ENCODE measurements at places on chromosomes 6 and 20.

DNA sequence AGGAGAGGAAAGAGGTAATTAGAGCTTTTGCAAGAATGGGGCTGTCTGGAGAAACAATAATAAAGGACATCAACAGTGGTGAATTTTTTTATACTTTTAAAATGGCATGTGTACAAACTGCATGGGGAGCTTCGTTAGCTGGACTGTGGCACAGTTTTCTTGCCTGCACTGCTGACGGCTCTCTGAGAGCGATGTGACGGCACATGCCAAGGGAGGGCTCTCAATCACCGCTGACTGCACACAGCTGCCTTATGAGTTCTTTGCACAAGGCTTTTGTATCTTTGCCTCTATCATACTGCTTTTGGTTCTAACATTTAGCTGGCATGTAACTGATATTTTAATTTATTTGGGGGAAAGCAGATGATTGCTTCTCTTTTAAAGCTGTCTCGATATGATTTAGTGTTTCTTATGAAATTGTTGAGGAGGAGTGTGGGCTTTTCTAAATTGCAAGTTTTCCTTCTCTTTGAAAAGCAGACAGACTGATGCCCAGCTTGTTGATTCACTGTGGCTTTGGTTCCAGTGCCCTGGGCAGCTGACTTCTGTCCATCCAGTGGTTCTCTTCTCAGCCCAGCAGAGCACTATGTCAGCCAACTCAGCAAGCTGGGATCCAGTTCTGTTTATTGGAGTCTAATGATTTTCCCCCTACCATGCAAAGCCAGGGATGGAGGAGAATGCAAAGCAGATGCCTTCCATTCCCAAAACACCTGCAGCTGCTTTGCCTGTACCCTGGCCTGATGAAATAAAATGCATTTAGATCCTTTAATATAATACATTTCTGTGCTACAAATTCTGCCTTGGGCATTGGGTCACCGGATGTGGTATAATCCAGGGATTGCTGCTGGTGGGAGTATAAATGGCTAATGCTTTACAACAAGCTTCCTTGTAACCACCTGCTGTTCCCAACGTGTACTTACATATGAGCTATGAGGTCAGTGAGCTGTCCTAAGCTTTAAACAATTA, 323.9 kb downstream of the ZFAND3 start:
- H3K36me3 ChIP-seq: no peaks in the 10 kb centered on the region
- no peak for DNase-seq
- H3K4me3 ChIP-seq: no peak overlapping the region

- H3K27ac ChIP-seq: peak overlapping the region; percentile 97
- H3K4me3 ChIP-seq: peak overlapping the region; percentile 94
- peaks cover 32% of the 10 kb centered on the region for H3K36me3 ChIP-seq
- DNase-seq: no peak
These were observed 918 bp upstream of the TRIM38 start for GRCh38 chr6:25961619-25962148.

- DNase-seq: no peak
- peaks cover 7% of the 10 kb centered on the region for H3K36me3 ChIP-seq
- H3K4me3 ChIP-seq: no peak overlapping the region
- no peak overlapping the region for H3K27ac ChIP-seq
- peaks cover 86% of the 10 kb centered on the region for H3K27me3 ChIP-seq
- H3K4me1 ChIP-seq: peaks cover 26% of the 10 kb centered on the region
These were observed 15.9 kb upstream of the PTGIS start for GRCh38 chr20:49583669-49584417.

GRCh38 chr6:155120034-155120433, 124.9 kb downstream of the TIAM2 start:
- H3K27me3 ChIP-seq: peaks cover 8% of the 10 kb centered on the region
- H3K4me1 ChIP-seq: no peaks in the 10 kb centered on the region
- H3K4me3 ChIP-seq: no peak overlapping the region
- DNase-seq: no peak

DNA sequence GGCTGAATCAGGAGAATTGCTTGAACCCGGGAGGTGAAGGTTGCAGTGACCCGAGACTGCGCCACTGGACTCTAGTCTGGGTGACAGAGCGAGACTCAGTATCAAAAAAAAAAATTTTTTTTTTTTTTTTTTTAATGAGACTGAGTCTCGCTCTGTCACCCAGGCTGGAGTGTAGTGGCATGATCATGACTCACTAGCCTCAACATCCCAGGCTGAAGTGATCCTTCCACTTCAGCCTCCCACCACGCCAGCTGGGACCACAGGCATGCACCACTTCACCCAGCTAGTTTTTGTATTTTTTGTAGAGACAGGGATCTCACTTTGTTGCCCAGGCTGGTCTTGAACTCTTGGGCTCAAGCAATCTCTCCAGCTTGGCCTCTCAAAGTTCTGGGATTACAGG, 53.3 kb downstream of the MYO6 start:
- H3K36me3 ChIP-seq: no peaks in the 10 kb centered on the region
- H3K4me3 ChIP-seq: no peak overlapping the region
- H3K4me1 ChIP-seq: no peaks in the 10 kb centered on the region
- no peak for DNase-seq
- no peaks in the 10 kb centered on the region for H3K27me3 ChIP-seq

- DNase-seq: no peak
- H3K27me3 ChIP-seq: peaks cover 4% of the 10 kb centered on the region
- no peak overlapping the region for H3K4me3 ChIP-seq
- H3K4me1 ChIP-seq: no peaks in the 10 kb centered on the region
- peaks cover 3% of the 10 kb centered on the region for H3K36me3 ChIP-seq
These were observed 10.5 kb upstream of the ANGPT4 start for GRCh38 chr20:926670-927069.

DNA sequence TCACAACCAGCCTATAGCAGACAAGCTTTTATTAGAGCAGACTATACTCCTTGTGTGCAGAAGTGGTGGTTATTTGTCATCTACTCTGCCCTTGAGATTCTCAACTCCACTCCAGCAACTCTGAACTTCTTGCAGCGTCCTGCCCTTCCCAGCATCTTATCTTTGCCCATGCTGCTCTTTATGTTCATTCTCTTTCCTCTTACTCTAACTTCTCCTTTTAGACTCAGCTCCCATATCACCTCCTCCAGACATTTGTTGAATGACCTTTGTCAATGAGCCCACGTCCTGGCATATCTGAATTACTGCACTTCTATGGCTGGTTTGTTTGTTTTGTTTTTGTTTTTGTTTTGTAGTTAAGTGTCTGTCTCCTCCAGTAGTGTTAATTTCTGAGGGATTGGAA, 81.2 kb downstream of the KCNQ5 start:
- no peak overlapping the region for H3K27ac ChIP-seq
- no peaks in the 10 kb centered on the region for H3K4me1 ChIP-seq
- no peak overlapping the region for H3K4me3 ChIP-seq

DNA sequence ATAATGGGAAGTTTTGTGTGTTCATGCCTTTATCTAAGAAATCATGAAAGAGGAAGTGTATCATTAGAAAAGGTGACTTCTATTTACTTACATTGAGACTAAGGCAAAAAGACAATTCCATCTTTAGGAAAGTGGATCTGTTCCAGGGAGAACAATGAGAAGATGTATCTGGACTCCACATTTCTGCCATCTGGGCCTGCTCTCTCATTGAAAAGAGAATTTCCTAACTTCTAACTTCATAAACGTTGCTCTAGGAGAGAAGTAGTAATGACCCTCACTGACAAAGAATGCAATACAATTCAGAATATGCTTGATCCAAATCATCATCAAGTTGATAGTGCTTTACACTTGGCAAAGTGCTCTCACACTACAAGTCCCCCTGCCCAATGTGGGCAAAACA, 294.2 kb downstream of the OGFRL1 start:
- no peak overlapping the region for H3K27ac ChIP-seq
- no peak for DNase-seq
- no peaks in the 10 kb centered on the region for H3K27me3 ChIP-seq
- H3K36me3 ChIP-seq: no peaks in the 10 kb centered on the region

DNA sequence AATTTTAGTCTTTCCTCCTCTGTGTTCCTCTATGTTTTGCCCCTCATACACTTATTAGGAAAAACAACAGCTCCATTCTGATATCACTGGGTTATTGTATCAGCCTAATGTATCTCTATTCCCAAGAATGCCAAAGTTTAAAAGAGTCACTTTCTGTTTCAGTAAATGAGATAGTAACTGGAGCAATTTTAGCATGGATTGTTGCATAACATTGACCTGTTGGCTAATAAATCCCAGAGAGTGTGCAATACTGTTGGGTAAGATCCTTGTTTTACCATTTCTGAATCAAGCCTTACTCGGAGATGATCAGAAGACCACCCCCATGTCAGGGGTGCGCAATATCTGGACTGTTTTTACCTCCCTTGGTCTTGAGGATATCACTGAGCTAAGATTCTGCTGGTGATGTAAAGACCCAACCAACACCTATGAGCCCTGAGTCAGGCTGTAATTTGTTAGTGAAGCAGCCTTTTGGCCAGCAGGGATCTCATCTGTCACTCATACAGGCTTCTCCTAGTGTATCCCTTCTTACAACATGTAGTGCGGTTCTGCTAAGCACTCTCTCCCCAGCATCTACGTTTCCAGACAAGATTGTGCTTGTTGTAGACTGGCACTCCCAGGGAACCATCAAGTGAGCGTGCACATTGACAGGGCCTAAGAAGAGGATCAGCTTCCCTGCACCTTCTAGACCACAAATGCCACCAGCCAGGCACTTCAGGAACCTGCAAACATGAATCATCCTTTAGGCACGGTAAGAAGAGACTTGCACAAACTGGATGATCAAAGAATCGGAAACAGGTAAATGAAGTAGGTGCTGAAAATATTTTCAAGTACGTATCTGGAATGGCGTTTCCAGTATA, 11.5 kb upstream of the IPCEF1 start:
- no peak overlapping the region for H3K4me3 ChIP-seq
- no peak for DNase-seq
- peaks cover 9% of the 10 kb centered on the region for H3K27me3 ChIP-seq
- no peaks in the 10 kb centered on the region for H3K36me3 ChIP-seq

DNA sequence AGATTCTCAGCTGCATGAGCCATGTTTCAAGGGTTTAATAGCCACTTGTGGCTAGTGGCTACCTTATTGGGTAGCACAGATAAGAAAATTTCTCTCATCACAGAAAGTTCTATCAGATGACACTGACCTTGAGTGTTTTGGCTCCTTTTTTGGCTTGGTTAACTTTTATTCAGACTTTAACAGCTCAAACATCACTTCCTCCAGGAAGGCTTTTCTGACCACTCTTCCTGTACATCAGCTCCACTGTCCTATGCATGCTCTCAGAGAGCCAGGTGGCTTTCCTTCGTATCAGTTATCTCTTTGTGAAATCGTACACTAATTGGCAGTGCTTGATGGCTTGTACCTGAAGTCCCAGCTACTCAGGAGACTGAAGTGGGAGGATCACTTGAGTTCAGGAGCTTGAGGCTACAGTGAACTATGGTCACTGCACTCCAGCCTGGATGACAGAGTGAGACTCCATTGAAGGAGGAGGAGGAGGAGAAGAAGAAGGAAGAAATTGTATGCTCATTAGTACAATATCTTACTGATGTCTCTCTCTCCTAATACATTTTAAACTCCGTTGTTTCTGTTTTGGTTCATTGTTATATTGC, 10.7 kb downstream of the MAFB start:
- H3K27ac ChIP-seq: no peak overlapping the region
- no peaks in the 10 kb centered on the region for H3K36me3 ChIP-seq
- peaks cover 57% of the 10 kb centered on the region for H3K27me3 ChIP-seq
- no peak overlapping the region for H3K4me3 ChIP-seq

DNA sequence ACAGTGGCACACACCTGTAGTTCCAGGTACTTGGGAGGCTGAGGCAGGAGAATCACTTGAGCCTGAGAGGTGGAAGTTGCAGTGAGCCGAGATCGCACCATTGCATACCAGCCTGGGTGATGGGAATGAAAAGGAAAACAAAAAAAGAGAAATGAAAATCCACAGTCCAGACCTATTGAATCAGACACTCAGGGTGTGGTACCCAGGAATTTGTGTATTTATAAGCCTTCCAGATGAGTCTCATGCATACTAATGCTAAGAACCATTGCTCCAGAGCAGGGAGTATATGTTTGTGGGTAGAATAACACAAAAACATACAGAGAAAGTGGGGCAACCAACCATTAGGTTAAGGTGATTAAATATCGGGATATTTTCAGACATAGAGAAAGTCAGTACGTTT, 36.1 kb upstream of the PLCB4 start:
- no peaks in the 10 kb centered on the region for H3K36me3 ChIP-seq
- no peaks in the 10 kb centered on the region for H3K27me3 ChIP-seq
- DNase-seq: no peak
- H3K27ac ChIP-seq: no peak overlapping the region
- no peak overlapping the region for H3K4me3 ChIP-seq

DNA sequence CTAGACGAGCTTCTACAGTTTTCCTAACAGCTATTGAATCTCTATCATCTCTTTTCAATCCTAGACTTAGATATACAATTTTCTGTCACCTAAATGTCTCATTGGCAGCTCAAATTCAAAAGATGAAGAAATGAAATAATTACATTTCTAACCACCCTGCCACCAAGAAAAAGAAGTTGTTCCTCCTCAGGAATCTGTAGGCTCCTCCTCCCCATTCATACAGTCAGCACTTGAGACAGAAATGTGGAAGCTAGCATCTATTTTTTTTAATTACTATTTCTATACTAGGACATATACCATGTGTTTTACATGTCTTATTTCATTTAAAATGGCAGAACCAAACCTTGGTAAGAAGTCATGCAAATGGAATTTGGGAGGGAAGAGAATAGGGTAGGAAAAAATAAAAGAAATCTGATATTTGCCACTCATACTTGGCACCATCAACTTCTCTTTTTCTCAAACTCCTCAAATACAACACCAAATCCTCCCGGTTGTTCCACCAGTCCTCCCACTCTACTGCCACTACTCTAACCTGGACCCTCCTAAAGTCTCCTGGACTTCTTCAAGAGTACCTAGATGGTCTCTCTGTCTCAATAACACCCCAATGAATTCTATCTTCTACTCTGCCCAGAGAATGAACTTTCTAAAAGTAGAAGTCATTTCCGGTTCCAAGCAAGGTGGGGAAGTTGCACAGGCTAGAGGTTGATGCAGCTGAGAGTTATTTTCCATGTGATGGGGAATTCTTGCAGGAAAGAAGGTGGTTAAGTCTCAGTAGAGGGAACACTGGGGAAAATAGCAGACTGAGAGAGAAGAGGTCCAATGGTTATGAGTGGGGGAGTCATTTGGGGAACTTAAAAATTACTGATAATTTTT, 54.1 kb downstream of the ATXN1 start:
- H3K27me3 ChIP-seq: no peaks in the 10 kb centered on the region
- DNase-seq: no peak
- H3K27ac ChIP-seq: no peak overlapping the region
- H3K36me3 ChIP-seq: peaks cover 12% of the 10 kb centered on the region
- peaks cover 51% of the 10 kb centered on the region for H3K4me1 ChIP-seq
